ENCODE measurements at places on chromosomes 11 and 22. TPM values are rescaled to one million over a fixed set of nuclear protein-coding genes. Genes with fewer than 3 reads are reported as not detected.

ZNF215 gene
- 1.9 TPM for total RNA-seq

PGA4 gene
- not detected for total RNA-seq

OR6T1 gene
- total RNA-seq = not detected

AIFM3 gene
- 1.1 TPM for total RNA-seq

DNA sequence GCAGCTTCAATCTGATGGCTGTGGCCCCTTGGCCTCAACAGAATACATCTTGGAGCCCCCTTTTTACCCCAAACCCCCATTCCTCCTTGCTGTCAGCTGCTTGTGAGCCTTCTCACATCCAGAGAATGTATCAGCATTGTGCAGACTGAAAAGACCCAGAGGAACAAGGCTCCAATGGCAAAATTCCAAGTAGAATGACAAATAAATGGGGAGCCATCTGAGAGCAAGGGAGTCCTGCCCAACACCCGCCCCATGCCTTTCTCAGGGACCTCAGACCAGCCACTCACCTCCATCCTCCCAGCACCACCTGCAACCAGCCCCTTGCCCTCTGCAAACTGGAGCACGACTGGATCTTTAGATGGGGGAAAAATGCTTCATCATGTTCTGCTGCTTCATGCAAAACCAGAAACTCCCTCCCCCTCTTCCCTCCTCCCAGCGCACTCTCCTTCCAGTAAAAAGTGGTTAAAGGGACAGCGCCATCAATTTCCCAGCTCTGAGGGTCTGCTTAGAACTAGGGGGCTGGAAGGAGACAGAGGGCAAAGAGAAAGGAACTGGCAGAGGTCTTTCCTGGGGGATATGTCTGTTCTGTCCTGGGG lies 2.2 kb upstream of the NEFH start:
- DNase-seq = no peak

- no peak for DNase-seq
These were observed 652.6 kb downstream of the METTL15 start for GRCh38 chr11:28760676-28761390.

DNA sequence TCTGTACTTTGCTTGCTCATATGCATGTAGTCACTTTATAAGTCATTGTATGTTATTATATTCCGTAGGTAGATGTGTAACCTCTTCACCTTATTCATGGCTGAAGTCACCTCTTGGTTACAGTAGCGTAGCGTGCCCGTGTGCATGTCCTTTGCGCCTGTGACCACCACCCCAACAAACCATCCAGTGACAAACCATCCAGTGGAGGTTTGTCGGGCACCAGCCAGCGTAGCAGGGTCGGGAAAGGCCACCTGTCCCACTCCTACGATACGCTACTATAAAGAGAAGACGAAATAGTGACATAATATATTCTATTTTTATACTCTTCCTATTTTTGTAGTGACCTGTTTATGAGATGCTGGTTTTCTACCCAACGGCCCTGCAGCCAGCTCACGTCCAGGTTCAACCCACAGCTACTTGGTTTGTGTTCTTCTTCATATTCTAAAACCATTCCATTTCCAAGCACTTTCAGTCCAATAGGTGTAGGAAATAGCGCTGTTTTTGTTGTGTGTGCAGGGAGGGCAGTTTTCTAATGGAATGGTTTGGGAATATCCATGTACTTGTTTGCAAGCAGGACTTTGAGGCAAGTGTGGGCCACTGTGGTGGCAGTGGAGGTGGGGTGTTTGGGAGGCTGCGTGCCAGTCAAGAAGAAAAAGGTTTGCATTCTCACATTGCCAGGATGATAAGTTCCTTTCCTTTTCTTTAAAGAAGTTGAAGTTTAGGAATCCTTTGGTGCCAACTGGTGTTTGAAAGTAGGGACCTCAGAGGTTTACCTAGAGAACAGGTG lies 11.1 kb downstream of the CCND1 start:
- no peak for DNase-seq

- no peak for DNase-seq
These were observed 3.1 kb downstream of the DMC1 start for GRCh38 chr22:38566726-38567504.

- no peak for DNase-seq
These were observed 8.7 kb upstream of the HEPACAM start for GRCh38 chr11:124944565-124944964.

DNA sequence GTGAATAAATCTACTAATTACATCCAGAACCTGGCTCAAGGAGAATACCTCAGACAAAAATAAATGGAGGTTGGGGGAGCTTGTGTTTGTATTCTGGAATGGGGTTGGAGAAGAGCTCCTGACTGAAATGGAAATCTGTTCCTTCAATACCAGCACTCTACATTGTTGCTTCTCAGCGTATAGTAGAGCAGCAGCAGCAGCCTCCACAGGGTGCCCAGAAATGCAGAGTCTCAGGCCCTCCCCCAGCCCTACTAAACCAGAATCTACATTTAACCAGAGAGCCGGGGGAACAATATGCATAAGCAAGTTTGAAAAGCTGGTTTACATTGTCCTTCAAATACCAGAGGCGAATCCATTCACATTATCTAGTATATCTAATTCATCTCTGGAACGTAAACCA lies 474.8 kb downstream of the NTM start:
- no peak for DNase-seq

DNA sequence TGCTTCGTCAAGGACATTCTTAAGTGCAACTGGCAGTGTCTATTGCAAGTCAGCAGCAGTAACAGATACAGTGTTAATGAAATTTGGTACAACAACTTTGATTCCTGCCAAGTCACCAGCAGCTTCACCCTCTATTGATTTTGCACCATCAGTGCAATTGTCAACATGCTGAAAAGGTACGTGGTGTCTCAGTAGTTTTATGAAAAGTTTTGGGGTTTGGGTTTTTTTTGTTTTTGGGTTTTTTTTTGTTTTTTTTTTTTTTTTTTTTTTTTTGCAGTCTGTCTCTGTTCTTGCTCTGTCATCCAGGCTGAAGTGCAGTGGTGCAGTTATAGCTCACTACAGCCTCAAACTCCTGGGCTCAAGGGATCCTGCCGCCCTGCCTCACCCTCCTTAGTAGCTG lies 19.1 kb upstream of the GRIK4 start:
- no peak for DNase-seq

DNA sequence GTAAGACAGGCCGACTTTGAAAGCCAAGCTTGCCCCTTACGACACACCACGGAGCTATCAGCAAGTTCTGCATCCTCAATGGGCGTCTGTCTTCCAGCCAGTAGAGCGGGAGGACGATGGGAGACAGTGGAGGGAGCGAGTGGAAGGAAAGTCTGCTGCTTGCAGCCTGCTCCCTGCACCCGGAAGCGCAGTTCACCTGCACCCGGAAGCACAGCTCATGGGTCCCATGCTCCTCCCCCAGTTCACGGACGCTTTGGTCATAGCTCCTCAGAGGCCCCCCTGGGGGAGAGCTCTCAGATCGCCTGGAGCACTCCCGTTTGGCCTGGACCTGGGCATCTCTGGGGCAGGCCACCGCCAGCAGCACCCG lies 51.3 kb downstream of the FBLN1 start:
- DNase-seq = peak; percentile 71

DNA sequence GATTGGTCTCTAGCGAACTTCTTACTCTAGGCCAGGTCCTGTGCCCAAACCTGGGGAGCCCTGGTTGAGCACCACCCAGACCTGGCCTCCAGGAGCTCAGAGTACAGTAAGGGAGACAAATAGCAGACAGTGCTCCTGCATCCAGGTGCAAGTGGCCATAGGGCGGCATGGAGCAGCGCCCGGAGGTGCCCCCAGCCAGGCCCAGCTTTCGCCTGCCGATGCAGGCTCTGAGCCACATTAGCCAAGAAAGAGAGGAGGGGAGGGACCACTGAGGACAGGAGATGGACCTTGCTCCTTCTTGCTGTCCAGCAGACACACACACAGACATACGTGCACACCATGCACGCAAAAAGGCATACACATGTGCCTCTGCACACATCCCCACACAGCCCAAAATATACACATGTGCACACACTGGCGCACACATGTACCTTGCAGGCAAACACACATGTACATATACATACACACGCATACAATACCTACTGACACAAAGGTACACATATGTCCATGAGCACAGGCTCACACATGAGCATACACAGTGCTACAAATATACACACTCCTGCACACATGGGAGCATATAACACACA lies 68.7 kb upstream of the FGF3 start:
- DNase-seq = no peak

- DNase-seq = peak; percentile 19
These were observed 293.3 kb downstream of the BRD1 start for GRCh38 chr22:49534386-49534785.

- DNase-seq = peak; percentile 33
These were observed 3.9 kb downstream of the MAML2 start for GRCh38 chr11:96338910-96339705.

DNA sequence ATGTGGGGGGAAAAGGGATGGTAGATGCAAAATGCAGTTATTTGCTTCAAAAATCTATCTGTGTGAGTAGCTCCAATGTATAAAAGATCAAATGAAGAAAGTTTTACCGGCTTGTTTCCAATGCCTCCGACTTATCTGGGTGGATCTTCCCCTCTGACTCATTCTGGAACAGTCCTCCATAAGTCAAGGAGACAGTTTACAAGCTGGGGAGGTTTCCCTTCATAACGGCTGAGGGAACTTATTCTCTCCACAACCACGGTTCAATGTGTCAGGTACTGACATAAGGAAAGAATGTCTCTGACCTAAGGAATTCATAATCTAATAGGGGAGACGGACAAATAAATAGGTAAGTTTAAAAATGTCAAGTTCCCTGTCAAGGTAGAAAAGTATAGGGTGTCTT lies 49.7 kb upstream of the BIRC3 start:
- no peak for DNase-seq

DNA sequence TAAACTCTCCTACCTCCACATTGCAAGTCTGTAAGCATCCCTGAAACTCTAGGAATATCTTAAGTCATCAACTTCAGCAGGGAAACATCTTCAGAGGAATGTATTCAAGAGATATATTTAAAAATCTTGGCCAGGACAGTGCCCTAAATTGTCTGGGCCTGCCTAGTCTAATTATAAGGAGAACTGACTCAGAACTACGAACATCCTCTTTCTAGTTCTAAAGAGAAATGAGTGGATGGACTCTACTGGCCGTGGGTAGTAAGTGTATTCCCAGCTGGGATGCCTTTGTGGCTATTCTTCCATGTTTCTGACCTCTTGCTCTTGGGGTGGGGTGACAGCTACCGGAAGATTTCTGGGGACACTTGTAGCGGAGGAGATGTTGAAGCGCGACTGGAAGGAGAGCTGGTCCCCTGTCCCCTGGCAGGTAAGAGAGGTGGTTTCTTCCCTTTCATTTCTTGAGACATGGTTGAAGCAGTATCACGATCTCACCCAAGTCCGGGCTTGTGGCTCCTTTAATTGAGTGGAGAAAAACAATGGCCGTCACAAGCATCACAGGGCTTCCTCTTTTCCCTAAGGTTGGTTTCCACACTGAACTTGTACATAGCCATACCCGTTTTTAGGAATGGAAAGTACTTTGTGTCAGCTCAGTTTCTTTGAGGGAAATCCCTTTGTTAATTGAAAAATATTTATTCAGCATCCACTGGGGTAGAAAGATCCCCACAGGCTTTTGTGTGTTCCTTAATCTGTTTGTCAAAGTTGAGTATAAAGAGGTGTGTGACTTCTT lies 97.7 kb upstream of the SORL1-AS1 start:
- DNase-seq = no peak

DNA sequence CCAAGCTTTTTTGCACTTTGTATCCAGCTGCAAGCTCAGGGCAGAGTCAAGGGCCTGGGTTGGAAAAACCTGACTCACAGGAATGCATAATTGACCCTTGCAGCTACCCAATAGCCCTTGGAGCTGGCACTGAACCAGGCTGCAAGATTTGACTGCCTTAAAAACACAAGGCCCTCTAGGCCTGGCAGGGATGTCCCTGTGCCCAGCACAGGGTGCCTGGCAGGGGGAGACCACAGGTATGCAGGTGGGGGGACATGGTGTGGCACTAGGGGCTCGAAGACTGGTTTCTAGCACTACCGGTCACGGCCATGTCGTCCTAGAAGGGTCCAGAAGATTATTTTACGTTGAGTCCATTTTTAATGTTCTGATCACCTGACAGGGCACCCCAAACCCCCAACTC lies 30.2 kb downstream of the SBF1 start:
- peak; percentile 70 for DNase-seq

DNA sequence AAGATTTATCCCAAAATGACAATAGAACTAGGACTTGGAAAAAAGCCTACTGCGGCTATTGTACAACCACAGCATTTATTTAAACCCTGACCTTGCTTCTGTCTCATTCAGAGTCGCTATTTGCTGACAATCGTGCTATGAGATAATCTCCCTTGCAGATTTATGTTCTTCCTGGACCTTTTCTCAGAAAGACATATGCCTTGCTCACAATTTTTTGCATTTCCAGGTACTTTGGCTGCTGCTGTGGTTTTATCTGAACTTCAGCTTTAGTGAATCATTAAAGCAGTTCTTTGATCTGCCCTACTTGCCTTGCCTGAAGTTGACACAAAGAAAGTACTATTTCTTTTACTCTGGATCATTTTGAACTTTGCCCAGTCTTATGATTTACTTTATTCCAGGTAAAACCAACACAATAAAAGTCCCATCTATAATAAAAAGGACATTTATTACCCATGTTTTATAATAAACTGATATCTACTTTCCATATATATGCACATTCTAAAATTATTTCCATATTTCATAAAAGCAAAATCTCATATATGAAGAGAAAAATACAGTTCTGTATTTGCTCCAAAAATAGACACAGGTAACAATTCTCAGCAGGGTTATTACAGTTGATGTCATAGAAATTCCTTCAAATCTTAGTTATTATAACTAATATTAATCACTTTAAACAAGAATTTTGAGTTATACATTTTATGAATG lies 63.4 kb upstream of the CARD18 start:
- no peak for DNase-seq

DNA sequence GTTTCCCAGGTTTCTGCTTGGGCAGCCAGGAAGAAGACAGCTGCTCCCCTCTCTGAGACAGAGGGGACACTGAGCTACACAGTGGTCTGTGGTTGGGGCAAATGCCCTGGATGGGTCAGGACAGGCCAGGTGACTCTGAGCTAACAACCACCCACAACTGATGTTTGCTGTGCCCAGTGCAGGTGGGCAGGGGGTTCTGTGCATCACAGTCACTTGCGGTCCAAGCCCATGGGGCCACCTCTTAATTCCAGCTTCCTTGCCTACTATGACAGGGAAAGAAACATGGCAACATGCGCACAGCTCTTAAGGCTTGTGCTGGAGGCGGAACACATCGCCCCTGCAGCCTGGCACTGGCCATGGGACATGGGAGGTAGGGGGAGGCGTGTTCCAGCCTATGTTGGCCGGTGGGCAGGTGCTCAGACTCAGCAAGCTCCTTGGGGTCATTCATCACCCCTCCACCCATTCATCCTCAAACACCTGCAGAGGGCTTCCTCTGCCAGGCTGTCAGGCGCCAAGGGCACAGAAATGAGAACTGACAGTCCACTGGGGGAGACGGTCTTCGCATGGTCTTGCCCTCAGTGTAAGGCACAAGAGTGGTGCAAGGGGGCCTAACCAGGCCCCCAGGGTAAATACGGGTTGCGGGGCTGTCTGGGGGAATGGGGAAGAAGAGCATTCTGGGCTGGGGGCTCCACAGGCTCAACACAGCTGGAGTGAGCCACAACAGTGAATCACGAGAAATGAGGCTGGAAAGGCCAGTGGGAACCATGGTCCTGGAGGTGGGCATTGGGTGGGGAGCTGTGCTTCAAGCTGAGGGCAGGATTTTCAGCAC lies 55.6 kb downstream of the ARFGAP3 start:
- peak; percentile 21 for DNase-seq
